ENCODE measurements at places on chromosomes 13 and 19. TPM values are rescaled to one million over a fixed set of nuclear protein-coding genes. Genes with fewer than 3 reads are reported as not detected.

The LILRB1 gene
- total RNA-seq, result 0.46 TPM

The RYR1 gene
- 4.6 TPM for total RNA-seq

The FGF22 gene
- 0.69 TPM for total RNA-seq

The CPB2 gene
- total RNA-seq, result not detected

The DGKH gene
- total RNA-seq, result 19.1 TPM

The SCEL gene
- 0.23 TPM for total RNA-seq

The MYH14 gene
- total RNA-seq, result 4.4 TPM

Data from diencephalon (tissue), 1 donor.